Activated CD4-positive, CD25-positive, alpha-beta regulatory T cell treated with anti-CD3 and anti-CD28 coated beads, Interleukin-2, amount 50 U/mL, for 72 hours (primary cell): ENCODE measurements at places on chromosomes 13 and 19.

GRCh38 chr13:85541476-85541875, 257.7 kb downstream of the SLITRK6 start:
- DNase-seq = no peak

DNA sequence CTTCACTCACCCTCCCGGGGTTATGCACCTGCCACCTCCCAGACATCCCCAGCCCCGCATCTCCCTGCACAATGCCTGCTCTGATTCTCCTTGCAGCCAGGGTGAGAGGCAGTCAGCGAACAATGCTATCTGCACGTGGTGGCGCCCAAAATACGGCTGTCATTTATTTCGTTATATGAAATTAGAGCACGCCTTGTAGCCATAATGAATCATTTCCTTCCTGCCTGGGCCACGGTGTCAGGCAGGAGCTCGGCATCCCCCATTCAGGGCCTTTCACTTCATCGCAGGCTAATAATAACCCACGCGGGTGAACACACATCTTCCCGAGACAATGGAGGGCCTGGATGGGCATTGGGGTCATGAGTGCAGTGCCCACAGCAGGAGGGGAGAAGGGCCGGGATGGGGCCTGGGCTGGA, 143.8 kb upstream of the ZNF507 start:
- DNase-seq = no peak

GRCh38 chr13:37602733-37603381, 4.3 kb upstream of the POSTN start:
- no peak for DNase-seq

DNA sequence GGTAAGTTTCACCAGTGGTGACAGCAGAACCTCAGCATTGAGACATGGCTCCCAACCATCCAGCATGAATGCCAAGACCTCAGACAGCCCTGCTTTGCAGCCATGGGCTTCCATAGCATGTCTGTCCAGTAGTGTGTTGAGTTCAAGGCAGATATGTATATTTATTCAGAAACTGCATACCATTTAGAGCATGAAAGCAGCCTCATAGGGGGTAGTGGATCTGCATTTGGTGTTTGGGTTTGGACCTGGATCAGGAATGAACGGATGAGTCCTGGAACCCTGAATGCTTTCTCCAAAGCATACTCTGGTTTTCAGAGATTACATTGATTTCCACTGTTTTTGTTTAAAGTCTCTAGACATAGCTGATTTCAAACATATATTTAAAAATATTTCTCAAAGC, 114.3 kb downstream of the ESD start:
- no peak for DNase-seq

GRCh38 chr19:1606138-1606651, 933 bp upstream of the UQCR11 start:
- no peak for DNase-seq

- no peak for DNase-seq
Measured at GRCh38 chr19:1163934-1164683, 10.0 kb downstream of the SBNO2 start.

GRCh38 chr13:97564956-97565355, 131.0 kb downstream of the RAP2A start:
- no peak for DNase-seq

- DNase-seq = no peak
Measured at GRCh38 chr13:60689076-60689475, 292.1 kb downstream of the TDRD3 start.

GRCh38 chr13:93080587-93080986, 146.0 kb upstream of the GPC6 start:
- DNase-seq = no peak

DNA sequence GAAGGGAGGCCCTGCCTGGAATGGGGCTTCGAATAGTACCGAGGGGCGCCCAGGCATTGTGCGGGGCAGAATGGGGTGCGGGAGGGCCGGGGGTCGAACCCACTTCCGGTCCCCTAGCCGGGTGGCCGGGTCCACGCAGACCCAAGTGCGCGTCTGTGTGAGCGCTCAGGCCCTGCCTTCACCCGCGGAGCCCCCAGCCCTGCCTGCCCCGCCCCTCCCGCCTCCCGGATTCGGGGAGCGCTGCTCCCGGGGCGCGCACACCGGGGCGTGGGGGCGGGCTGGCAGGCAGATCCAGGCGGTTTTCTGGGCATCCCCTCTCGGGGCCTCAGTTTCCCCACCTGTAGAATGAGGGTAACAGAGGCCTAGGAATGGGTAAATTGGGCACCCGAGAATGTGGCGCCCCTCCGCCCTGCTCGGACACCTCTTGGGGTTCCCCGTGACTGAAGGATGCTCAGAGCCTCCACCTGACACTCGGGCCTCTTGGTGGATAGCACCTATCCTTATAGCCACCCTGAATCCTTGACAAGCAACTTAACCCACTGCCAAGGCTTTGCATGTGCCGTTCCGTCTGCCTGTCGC, 682 bp downstream of the PIK3R2 start:
- no peak for DNase-seq

DNA sequence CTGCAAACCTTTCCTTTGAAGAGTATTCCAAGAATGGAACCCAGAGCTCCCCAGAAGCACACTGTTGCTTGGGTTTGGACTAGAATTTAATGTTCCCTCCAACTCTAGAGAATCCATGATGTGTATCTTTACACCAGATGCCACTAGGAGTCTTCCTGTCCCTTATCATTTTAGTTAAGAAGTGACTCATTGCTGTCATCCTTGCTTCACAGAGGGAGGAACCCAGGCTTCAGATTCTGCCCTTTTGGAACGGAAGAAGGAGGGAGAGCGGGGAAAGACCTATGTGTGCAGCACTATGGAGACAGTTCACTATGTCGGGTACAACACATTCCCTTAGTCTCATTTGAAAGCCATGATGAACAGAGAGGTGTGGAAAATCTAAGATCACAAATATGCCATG, 2.1 kb upstream of the ATP12A start:
- no peak for DNase-seq

DNA sequence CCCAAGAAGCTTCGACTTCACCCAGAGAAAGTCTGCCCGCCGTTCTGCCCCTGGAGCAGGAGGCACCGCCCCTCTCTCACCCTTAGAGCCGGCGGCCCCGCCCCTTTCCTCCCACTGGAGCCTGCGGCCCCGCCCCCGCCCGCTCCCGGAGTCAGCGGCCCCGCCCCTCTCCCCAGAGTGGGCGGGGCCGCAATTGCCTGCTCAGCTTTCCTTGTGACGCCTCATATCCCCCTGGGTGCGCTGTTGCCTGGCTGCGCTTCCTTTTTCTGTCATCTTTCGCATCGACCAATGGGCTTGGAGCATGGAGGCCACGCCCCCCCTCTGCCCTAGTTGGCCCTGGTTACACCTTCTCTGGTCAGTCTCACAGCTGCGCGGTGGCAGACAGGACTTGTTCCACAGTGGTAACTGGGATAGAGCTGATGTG, 38.2 kb upstream of the ZNF492 start:
- no peak for DNase-seq

DNA sequence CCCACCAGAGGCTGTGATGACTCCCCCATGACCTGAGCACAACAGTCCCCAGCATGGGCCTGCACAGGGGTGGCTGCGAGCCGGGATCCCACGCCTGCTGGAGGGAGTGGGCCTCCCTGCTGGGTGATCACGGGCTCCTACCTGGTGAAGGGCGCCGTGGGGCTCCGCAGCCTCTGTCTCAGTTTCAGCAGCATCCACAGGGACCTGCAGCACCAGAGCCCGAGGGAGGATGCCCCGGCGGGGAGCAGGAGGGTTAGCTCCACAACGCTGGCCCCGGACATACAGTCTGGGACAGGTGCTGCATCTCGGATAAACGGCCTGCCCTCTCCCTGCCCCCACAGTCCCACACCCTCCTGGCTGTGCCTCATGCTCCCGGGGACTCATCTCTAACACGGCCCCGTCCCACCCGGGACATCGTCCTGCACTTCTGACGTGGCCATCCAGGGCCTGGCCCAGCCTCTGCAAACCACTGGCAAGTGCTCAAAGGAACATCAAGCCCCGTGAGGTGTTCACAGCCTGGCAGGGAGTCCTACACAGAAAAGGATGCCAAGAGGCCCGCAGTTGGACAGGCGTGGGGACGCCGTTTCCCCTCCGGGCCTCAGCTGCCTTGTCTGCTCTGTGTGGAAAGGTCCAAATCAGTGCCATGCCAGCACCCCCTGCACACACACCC, 10.5 kb downstream of the PEX11G start:
- no peak for DNase-seq

GRCh38 chr19:55688422-55689218, 13.6 kb downstream of the EPN1 start:
- DNase-seq = no peak

DNA sequence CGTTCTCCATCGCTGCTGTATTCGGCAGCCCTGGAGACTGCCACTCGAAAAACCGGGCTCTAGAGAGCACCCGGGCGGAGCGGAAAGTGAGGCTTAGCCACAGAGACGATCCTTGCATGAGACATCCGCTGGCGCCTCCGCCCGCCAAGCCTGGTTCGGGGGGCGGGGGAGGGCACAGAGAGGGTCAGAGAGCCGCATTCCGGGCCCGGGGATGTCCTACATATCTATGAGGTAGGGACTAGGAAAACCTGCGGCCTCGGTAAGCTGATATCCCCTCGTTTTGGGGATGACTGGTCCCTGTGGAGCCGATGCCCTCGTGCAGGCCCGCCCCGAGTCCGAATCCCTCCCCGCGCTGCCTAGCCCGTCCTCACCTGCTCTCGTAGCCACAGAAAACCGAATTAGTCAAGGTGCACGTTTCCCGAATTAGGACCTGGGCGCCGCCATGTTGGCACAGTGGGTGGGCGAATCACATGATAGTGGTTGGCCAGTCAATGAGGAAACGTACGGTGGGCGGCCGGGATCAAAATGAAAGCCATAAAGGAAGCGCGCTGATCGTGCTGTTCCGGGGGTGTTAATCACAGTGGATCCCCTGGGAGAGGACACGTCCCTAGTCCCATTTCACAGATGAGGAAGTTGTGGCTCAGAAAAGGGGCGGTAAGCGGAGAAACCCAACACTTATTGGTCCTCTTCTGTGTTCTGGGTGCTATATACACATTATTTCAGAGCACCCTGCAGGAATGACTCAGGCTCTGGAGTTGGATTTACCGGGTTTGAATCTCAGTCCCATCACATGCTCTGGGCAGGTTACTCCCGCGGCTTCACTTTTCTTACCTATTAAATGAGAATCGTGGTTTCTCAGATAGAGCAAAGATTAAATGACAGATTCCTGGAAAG, at the start of gene TRMT1:
Gene TRMT1 (minus strand): TSS at position 459 of the 894 bp plus-strand sequence. CDS start 341 bp downstream, at position 118.
- DNase-seq = peak; percentile 86
